ENCODE measurements at places on chromosomes 1 and 21.
A peak's percentile ranks its signal among the peaks of the same experiment; 100 is the strongest.

DNA sequence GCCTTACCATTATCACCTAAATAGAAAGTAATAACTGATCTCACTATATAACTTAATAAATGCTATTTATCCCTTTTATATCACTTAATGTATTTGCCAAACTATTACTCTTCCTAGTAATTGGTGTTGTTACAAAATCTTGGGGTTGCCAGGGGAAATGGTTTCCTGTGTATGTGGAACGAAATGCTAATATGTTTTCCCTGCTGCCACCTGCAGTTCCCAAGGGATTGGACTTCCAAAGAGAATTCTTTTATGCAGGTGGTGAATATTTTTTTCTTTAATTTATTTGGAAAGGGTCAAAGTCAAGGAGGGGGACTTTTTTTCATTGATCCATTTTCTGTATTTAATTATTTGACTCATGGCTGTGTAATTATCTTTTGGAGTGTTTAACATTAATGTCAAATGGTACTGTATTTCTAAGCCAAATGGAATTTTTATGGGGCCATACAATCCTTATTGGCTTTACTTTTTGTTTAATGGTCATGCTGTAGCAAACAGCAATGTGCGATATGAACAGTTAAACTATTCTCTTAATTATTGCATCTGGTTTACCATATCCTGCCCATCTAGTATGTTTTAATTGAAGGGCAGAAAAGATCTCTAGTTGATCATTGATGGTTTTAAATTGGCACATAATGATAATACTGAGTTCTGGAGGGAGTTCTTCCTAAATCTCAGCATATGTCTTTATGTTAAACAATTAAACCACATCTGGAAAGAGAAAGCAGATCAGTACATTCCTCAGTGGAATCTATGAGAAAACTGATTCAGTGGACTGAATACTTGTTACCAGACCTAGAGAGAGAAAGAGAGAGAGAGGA lies 486.3 kb downstream of the TTLL7 start:
- peak; percentile 11 for DNase-seq

- DNase-seq, result no peak
Observed at GRCh38 chr1:186033847-186034271, 299.7 kb downstream of the HMCN1 start.

- DNase-seq, result no peak
Observed at GRCh38 chr1:10586125-10586524, 111.4 kb downstream of the PEX14 start.

DNA sequence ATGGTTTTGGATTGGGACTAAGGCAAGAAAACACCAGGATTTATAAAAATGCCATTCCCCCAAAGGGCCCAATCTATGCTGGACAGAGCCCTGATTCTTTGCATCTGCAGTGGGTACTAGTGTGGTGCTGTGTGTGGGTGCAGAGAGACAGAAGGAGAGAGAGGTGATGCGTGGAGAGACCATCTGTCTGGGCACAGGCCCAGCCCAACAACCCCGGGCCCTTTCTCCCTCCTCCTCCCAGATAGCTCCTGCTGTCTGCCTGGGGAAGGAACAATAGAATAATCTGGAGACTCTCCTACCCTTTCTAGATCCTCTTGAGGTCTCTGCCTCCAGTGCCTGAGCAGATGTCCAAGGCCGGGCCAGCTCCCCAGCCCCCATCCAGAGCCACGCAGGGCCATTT lies 15.1 kb downstream of the KIAA1614 start:
- peak; percentile 98 for DNase-seq

DNA sequence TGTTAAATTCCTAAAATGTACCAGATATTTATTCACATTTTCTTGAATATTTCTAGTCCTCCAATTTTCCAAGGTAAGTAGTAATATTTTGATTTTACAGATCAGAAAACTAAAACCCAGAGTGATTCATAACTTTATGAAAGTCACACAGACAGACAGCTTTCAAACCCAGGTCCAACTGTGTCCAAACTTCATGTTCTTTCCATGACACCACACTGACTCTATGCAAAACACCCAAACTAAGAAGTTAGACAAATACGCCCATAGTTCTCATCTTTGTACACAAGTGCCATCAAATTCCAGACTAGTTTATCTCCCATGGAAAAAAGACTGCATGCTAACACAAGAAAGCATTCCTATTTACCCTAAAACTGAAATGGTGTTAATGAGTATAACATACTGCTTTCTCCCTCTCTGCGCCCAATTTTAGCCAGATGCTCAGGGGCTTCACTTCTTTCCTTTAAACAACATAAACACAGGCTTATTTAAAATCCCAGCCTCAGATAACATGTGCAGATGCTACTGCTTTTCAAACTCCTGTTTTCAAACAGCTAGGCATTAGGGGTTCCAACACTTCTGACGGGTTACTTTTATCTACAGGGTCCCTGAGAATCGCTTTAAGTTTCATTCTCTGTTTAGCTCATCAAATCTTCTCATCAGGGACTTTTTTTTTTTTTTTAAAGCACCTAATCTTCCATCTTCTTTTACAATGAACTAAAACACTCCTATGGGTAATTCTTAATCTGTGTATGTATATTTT lies 44.6 kb downstream of the WASF2 start:
- no peak for DNase-seq

GRCh38 chr1:235566084-235566483 lies 61.8 kb upstream of the B3GALNT2 start:
- DNase-seq, result no peak

- DNase-seq, result no peak
Observed at GRCh38 chr1:17158961-17159360, 39.7 kb upstream of the PADI2 start.

DNA sequence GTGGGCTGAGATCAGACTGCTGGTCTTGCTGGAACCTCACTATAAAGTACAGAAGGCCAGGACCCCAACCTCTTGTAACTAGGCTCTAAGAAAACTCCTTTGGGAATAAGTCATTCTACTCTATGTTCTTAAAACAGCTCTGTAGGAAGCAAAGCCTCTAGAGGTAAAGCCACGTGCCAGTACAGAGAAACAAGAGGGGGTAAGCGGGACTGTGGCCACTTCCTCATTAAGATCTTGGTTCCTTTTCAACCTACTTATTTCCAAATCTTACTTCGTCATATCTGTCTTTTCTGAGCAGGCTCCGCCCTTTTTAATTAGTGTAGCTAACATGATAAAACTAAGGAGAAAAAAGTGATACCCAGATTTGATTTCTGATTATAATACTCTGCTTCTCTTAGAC lies 3.8 kb downstream of the NCSTN start:
- DNase-seq, result no peak

DNA sequence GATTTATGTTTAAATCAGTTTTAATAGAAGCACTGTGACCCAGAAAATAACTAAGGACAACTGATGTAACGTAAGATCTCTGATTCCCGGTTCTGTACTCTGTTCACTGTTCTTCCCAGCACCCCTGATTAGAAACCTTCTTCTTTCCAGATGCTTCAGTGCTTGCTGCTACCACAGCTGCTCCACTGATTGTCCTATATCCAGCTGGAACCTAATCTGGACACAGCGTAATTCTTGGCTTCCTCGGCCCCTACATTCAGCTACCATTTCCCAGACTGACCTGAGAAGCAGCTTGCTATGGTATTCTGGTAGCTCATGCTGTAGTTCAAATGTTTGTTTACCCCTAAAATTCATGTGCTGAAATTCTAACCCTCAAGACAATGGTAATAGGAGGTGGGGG lies 302.7 kb downstream of the GRIK1 start:
- no peak for DNase-seq

- no peak for DNase-seq
Observed at GRCh38 chr1:28800324-28800723, 11.6 kb upstream of the OPRD1 start.

- DNase-seq, result peak; percentile 4
Observed at GRCh38 chr1:22317231-22317919, 134.3 kb upstream of the ZBTB40 start.

GRCh38 chr1:67171574-67171955 lies 5.3 kb downstream of the IL23R start:
- no peak for DNase-seq

DNA sequence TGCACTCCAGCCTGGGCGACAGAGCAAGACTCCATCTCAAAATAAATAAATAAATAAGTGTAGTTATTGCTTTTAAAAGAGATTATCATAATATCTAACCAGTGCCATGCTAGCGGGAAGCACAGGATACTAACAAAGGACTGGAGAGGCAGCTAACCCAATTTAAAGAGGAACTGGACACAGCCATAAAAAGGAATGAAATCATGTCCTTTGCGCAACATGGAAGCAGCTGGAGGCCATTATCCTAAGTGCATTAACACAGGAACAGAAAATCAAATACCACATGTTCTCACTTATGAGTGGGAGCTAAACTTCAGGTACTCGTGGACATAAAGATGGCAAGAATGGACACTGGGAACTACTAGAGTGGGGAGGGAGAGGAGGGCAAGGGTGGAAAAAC lies 54.9 kb downstream of the TM2D1 start:
- no peak for DNase-seq

- DNase-seq, result no peak
Observed at GRCh38 chr1:51969038-51969705, 21.3 kb downstream of the RAB3B start.

DNA sequence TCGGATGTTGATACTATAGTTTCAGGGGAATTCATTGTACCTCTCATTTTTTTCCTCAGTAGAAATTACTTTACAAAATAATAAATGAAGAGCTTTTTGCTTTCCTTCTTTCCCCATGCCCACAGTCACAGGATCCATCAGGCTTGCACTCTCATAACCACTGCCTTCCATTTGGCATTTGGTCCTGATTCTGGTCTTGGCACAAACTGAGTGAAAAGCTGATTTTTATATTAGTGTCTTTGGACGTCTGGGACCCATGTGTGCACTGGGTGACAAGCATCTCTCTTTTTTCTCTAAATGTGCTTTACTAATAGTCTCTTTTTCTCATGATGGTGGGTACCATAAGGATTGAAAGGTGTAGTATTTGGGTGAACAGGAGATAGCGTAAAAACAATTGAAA lies 2.8 kb downstream of the ELAVL4 start:
- no peak for DNase-seq

GRCh38 chr1:156922986-156923669 lies 2.7 kb downstream of the LRRC71 start:
- no peak for DNase-seq

DNA sequence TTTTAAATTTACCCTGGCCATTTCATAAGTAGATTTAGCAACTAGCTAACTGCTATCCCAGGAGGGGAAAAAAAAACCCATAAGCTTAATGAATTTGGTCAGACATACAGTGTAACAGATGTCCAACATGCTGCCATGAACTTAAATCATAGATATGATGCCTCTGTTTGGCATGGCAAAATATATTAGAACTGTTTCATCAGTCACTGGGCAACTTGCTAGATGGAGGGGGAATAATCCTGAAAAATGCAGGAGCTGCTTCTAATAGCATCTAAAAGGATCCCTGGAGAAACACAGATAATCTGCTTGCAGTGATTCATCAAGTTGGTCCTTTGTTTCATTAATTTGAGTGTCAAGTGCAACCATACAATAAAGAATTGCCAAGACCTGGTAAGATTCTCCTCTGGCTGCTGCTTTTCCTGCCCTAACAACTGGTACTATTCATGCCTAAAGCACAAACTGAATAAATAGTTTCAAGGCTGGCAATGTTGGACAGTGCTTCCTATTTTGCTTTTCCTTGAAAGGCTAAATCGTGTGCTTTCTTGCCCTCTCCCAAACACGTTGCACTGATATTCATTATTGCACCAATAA lies 1.5 kb upstream of the ST6GALNAC5 start:
- DNase-seq, result no peak

GRCh38 chr1:1024149-1024770 lies 4.3 kb downstream of the AGRN start:
- DNase-seq, result no peak

DNA sequence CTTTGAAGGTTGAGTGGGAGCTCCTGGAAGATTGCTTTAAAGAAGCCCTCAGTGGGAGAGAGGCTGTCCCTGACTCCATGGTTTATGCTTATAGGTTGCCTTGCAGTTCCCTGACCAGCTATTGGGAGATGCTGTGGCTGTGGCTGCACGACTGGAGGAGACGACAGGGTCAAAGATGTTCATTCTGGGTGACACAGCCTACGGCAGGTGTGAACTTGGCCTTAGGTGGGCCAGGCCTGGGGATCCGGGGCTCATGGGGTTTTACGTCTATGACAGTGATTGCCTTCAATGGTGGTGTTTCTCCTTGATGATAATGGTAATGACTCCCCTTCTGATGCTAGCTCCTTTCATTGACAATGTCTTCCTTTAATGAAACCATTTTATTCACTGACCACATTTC lies 692 bp downstream of the DPH2 start:
- no peak for DNase-seq

DNA sequence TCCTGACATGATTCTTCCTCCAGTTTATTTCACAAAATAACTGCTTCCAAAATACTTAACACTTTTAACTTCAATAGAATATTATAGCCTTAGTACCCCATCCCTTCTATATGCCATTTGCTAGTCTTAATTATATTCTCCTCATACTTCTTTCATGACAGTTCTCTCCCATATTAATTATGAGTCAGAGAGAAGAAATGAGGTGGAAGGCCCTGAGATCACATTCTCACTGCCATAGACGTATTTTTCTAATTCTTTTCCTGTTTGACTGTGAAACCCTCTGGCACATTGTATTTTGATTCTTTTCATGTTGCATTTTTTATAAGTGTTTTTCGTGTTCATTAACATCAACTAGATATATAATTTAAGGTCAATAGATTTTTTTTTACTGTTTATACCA lies 88.4 kb downstream of the GTF2B start:
- no peak for DNase-seq

DNA sequence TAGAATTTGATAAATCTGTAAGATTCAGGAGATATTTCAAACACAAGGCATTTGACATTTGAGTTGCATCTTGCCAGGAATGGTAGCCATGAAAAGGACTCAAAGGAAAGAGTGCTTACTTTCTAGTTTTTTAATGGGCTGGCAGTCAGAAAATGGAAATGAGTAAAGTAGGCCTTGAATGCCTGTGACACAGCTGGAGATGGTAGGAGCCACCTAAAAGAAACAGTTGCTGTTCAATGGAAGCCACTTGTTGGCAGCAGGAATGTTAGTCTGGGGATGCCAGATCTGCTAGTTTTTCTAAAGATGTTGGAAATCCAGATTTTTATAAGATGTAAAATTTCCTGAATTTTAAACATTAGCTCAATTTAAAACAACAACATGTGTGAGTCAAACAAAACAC lies 43.6 kb downstream of the CACHD1 start:
- DNase-seq, result no peak

DNA sequence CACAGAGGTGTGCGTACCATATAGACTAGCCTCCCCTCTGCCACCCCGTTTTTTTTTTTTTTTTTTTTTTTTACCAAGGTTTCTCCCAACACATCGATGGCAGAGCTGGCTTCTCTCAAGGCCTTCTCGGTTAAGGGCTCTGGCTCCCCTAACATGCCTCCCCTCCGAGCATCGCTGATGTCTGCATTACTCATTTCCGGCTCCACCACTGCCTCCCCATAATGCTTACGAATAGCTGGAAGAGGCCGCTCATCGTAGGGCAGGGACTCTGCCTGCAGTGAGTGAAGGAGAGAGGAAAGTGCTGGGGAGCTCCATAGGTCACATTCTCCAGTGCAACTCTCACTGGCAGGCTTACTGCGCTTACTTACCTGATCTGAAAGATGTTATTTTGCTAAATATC lies 20.6 kb downstream of the CEP104 start:
- DNase-seq, result no peak

DNA sequence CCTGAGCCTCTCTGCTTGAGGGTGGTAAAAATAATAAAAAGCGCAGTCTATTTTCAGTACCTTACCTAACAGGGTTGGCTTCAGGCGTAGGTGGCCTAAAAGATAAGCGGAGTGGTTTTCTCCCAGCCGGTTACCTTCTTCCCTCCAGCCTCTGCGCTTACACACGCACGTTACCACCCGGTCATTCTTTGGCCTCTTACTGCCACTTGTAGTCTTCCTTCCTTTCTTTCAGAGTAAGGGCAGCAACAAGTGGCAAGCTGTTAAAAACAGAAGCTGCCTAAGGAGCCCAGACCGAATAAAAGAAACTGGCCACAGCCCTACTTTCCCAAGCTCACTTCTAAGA lies 35.4 kb downstream of the CLCA1 start:
- DNase-seq, result no peak

Measured in DMS 273 treated with DMSO at 0.1 percent for 48 hours (cell line).